ENCODE measurements at places on chromosomes 11 and 22.
A peak's percentile ranks its signal among the peaks of the same experiment; 100 is the strongest.

DNA sequence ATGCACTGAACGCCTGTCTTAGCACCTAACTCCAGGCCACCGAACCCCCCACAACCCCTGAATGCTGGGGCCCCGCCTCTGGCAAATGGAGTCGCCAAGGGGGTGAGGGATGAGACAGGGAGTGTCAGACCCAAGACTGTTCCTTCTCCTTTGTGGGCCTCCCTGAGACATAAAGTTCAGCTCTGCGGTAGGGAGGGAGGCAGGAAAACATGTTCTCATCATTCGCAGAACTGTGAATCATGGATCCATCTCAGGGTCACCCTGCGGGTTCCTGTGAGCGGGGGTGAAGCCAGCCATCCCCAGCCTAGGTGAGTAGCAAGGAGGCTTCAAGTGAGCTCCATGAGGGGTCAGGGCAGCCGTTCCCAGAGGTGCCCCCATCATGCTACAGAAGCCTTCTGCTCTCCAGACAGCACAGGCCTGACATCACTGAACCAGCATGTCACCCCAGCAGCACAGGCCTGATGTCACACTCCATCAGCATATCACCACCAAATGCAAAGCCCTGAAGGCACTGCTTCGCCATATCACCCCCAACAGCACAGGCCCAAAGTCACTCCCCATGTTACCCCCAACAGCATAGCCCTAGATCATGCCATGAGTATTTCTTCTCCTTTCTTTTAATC is 27.2 kb downstream of the TMPRSS6 start:
- peak; percentile 43 for DNase-seq

- no peak for DNase-seq
These were observed at the start of gene ALDH3B2 for GRCh38 chr11:67674442-67674871. TSS of gene ALDH3B2 (minus strand) at chr11:67674623. CDS start at chr11:67666935, 7,688 bp downstream.

- no peak for DNase-seq
These were observed 220.9 kb downstream of the PGR start for GRCh38 chr11:100908746-100909145.

- DNase-seq, result no peak
These were observed 836.6 kb downstream of the NTM start for GRCh38 chr11:132206993-132207392.

GRCh38 chr22:47593911-47594311 is 831.5 kb downstream of the TBC1D22A start:
- no peak for DNase-seq

DNA sequence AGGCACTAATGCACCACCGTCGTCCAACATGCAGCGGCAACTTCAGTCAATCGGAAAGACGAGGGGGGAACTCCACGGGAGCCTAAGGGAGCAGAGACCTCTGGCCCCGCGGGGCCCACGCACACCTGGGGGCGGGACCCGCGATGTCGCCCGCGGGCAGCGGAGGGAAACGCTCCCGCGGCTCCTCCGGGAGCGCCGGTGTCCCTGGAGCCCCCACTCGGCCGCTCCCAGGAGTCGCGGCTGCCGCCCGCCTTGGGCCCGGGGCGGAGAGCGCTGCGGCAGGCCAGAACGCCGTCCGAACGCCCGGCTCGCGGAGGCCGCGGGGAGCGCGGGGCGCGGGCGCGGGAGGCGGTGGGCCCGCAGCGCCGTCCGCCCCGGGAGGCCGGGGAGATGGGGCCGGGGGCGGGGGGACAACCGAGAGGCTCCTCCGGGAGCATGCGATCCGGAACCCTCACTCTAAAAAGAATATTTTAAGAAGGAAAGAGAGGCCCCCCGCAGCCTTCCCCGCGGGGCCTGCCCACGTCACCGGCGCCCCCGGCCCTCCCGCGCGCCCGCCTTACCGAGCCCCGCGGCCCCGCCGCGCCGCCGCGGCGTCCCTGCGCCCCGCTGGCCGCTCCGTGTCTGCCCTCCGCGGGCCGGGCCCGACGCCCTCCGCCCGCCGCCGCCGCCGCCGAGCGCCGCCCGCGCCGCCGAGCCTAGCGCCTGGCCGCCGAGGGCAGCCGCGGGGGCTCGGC is 86.6 kb upstream of the ARHGAP32 start:
- DNase-seq, result no peak

- DNase-seq, result no peak
These were observed 132.1 kb upstream of the PAX6 start for GRCh38 chr11:31943056-31943780.

GRCh38 chr11:288478-289397 is at the start of gene PGGHG:
TSS of gene PGGHG (plus strand) at chr11:289126. CDS start at chr11:289817, 691 bp downstream.
- no peak for DNase-seq

- no peak for DNase-seq
These were observed 44.7 kb upstream of the WEE1 start for GRCh38 chr11:9528573-9529333.

DNA sequence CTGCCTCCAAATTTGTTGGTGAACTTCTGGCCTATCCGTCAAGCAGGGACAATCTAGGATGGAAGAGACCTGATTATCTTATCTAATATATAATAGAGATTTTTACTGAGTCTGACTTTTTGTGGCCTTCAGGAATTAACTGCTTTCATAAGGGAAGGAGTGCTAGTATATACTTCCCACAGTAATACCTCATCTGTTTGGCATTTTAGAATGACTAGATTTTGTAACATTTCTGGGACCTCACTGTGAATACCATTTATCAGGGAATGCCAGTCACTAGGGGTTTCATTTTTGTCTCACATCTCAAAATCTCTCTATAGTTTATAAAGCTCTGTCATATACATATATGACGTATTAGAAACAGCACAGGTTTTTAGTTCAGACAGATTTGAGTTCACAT is 114.3 kb downstream of the INSC start:
- DNase-seq, result no peak

DNA sequence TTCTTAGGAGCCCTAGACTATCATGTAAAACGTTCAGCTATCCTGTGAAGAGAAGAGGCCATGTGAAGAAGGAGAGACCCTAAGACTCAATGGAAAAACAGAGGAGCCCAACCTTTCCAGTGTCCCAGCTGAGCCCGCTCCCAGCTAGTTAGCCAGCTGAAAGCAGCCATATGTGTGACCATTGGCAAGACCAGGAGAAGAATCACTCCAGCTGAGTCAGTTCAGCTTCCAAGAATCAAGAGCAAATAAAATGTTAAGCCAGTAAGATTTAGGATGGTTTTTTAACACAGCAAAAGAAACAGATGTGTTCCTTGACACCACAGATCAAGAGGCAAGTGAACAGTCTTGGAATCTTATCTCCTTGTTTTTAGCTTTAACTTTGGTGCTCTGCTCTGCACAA is 108.0 kb downstream of the CCDC81 start:
- DNase-seq, result no peak

DNA sequence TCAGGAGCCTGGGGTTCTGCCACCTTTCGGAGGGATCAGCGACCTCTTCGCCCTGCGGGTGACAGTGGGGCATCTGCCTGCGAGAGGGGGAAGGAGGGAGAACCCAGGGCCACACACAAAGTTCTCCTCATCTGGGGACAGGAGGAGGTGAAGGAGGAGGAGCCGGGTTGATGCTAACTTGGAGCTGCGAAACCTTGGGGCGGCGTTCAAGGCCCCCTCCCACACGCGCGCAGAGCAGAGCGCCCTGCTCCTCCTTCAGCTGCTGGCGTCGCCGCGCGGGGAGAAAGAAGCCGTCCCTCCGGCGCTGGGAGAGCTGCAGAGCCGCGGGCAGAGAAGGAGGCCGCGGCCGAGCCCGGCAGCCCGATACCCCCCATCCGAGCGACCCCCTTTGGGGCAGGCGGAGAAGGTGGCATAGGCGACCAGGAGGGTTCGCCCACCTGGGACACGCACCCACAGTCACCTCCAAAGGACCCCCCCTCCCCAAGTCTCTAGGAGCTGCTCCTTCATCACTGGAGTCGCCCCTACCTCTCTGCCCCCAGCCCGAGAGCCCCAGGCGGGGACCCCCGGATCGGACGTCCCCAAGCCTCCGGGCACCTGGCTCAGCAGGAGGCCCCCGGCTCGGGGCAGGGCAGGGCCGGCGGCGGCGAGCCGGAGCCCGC is at the start of gene RASD2:
Gene RASD2 (plus strand): TSS at position 237 of the 659 bp plus-strand sequence. CDS start 5,979 bp downstream, outside the sequence.
- DNase-seq, result no peak

- no peak for DNase-seq
These were observed 55.1 kb downstream of the CEP164 start for GRCh38 chr11:117382746-117383145.

- no peak for DNase-seq
These were observed 104.7 kb upstream of the CARD18 start for GRCh38 chr11:105244160-105244825.

GRCh38 chr11:99020352-99021225 is at the start of gene CNTN5:
TSS of gene CNTN5 (plus strand) at chr11:99020949.
- no peak for DNase-seq

- no peak for DNase-seq
These were observed 408.8 kb downstream of the INSC start for GRCh38 chr11:15523543-15523942.

- DNase-seq, result no peak
These were observed 40.8 kb upstream of the TLCD5 start for GRCh38 chr11:120284272-120284671.

- DNase-seq, result no peak
These were observed 15.6 kb downstream of the GDPD5 start for GRCh38 chr11:75510004-75510722.

- no peak for DNase-seq
These were observed 20.4 kb downstream of the CCDC81 start for GRCh38 chr11:86395061-86395551.

DNA sequence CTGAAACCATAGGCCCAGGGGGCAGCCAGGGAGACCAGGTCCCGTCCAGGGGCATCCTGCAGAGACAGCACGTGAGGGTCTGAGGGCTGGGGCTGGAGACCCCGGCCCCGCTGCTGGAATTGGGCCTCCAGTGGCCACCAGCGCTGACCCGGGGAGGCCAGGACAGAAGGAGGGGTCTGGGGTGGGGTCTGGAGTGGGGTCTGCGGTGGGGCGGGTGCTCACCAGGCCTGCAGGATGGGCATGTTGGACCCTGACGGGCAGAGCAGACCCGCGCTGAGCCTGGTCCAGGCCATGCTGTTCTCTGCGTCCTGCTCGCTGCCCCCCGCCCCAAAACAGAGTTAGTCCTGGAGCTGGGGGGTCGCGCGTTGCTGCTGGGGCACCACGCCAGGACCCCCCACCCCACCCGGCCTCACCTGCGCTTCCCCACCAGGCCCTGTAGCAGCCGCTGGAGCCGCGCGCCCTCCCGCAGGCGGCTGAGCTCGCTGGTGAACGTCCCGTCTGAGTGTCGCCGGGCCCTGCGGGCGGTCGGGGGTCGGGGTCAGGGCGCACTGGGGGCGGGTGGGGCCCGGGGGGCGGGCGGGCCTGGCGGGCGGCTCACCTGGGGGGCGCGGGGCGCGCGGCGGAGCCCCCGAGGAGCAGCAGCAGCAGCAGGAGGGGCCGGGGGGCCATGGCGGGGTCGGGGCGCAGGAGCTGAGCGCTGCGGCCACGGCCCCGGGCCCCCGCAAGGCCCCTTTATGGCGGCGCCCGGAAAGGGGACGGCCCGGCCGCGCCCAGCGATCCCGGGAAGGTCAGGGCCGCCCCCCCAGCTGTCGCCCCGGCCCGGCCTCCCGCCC is at the start of gene SCT:
Gene SCT (minus strand): TSS at position 707 of the 833 bp plus-strand sequence. CDS start 38 bp downstream, at position 669.
- no peak for DNase-seq

DNA sequence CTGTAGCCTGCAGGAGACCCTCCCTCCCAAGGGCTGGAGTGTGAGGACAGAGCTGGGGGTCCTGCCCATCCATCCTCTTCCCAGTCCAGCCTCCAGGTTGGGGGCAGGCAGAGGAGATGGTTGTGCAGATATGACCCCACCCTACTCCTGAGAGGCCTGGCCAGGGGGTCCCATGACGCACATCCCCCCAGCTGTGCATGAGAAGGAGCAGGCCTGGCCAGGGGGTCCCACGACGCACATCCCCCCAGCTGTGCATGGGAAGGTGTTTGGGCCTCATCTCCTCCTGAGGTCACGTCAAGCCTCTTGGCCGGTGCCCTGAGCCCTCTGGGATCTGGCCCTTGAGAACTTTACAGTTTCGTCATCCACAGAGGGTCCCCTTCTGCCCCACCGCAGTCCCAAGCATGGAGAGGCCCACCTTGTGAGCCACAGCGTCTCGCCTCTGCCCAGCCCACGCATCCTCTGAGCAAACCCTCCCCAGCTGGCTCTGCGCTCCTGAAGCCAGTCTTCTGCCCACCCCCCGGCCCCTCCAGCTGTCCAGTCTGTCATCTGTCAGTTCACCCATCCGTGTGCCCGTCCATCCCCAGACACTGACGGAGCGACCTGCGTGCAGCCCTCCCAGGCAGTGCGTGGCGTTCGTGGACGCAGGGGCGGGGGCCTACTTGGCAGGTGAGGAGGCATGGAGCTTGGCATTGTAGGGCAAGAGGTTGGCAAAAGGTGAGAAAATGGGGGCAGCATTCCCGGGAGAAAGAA is 2.3 kb downstream of the ANO9 start:
- no peak for DNase-seq

GRCh38 chr11:108586600-108586999 is 7.0 kb downstream of the EXPH5 start:
- DNase-seq, result no peak

DNA sequence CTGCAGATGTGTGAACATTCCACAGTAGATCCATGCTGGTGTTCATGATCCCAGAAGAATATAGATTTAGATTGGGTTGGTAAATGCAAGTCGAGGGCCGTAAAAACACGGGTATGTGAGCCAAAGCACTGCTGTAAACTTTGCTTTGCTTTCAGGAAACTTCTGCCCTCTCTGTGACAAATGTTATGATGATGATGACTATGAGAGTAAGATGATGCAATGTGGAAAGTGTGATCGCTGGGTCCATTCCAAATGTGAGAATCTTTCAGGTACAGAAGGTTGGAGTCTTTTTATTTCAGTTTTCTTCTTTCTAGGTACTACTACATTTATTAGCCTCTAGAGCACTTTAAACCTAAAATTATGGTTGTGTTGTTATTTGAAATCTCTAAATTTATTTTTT is 36.2 kb upstream of the TTC36 start:
- DNase-seq, result no peak

DNA sequence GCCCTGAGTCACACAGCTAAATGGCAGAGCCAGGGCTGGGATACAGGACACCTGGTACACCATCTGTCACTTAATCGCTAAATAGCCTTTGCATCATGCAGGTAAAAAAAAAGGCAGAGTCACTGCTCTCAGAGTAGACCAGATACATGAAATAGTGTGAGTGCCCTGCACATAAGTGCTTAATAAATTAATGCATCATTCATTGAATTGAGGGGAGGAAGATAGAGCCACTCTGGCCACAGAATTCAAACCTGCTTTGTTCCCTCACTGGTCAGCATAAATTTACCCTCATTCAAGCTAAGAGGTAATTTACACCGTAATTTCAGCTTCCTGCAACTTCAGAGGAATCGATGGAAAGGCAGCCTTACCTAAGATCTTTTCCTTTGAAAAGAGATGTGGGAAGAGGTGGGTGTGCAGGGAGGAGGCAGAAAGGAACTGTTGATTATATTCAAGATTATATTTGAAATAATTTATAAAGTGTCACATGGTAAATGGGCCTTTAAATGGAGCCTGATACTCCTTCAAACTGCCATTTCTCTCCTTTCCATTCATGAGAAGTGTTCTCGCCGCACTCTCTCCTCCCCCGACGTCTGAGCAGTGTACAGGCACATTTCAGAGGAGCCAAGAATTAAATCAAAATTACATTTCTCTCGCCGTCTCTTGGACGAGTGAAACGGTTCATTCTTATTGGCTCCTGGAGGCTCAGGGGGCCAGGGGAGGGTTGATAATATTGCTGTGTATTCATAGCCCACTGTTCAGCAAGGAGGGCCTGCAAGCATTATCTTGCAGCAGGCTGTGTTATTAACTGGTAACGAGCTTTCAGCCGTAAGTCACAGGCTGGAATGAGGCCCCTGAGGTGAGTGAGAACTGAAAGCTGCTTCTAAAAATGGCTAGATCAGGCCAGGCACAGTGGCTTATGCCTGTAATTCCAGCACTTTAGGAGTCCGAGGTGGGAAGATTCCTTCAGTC is 52.2 kb upstream of the HMGXB4 start:
- DNase-seq, result no peak

GRCh38 chr22:48362721-48363404 is 1464.8 kb downstream of the BRD1 start:
- no peak for DNase-seq
